Spinal cord (tissue), 10 donors: ENCODE measurements at places on chromosomes 11 and 22. TPM values are rescaled to one million over a fixed set of nuclear protein-coding genes. Genes with fewer than 3 reads are reported as not detected.

Gene RDX
- 185 TPM for polyA plus RNA-seq

Gene TMPRSS4
- 0.26 TPM for polyA plus RNA-seq

Gene ADAMTS8
- polyA plus RNA-seq = 3.0 TPM

Gene C1QTNF5
- 42.1 TPM for polyA plus RNA-seq

Gene OR6T1
- polyA plus RNA-seq = not detected

Gene KLHDC7B
- polyA plus RNA-seq = 0.22 TPM

Gene TTC9C
- polyA plus RNA-seq = 47.5 TPM
